SK-N-MC (cell line): ENCODE measurements at places on chromosomes 3 and 15.

- DNase-seq = no peak
Measured at GRCh38 chr3:120823156-120823555, 80.6 kb downstream of the GTF2E1 start.

DNA sequence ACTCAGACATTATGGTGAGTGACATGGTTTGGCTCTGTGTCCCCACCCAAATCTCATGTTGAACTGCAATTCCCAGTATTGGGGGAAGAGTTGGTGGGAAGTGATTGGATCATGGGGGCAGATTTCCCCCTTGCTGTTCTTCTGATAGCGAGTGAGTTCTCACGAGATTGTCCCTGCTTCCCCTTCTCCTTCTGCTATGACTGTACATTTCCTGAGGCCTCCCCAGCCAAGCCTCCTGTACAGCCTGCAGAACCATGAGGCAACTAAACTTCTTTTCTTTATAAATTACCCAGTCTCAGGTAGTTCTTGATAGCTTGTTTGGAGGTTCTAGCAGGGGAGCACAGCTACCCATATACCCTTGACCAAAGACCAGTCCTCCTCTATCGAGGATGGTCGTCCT, 45.9 kb downstream of the ADAM10 start:
- DNase-seq = no peak

DNA sequence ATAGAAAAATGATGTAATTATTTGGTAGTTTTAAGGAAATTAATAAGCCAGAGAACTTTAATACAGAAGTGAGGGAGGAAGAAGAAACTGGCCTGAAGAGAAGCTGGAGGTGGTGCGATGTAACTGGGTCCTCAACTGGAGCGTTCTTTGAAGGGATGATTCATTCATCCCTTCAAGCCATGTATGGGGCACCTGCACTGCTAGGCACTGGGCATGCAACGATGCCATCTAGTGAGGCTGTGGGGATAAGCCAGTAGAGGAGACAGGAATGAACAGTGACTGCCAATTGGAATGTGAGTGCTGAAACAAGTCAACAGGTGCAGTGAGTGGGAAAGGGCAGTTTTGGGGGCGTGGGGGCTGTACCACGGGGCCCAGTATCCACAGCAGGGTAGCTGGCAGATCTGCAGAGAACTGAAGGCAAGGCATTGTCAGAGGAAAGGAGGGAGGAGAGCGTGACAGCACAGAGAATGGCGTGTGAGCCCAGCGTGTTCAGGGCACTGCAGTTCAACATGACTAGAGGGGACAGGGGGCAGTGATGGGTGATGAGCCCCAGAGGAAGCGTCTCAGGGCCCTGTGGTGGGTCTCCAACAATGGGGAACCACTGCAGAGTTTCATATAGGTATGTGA, 3.8 kb upstream of the KIF23 start:
- DNase-seq = no peak

DNA sequence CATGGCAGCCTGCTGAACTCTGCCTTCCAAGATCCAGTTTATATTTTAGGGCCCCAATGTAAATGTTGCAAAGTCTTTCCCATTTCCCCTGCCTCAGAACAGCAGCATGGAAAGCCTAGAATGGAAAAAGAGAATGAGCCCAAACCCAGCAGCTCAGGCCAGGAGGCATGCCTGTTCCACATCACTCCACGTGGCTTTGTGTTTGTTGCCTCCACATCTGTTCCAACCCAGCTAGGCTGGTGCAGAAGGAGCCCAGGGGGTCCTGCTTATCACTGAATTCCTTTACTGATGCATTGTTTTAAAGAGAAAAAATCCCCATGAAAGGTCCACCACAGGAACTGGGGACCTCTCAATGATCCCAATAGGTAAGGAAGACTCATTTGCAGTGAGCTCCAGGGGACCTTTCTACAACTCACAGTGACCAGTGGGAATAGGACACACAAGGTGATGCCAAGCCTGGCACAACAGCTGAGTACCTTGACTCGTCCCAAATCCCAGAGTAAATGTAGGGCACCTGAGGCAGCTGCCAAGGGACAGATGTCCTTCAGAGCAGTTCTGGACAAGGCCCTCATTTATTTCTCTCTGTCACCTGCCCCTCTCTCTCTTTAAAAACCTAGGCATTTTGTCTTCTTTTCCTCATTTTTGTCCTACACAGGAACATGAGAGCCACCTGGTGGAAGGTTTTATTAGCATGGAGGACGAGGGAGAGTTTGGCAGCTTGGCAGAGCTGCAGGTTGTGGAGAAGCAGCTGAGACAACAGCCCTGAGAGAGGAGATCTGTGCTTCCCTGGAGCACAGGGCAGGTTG, 41.7 kb upstream of the ADAMTS17 start:
- DNase-seq = no peak

GRCh38 chr3:149967086-149967685, 3.5 kb downstream of the PFN2 start:
- DNase-seq = no peak

- no peak for DNase-seq
Measured at GRCh38 chr15:83716605-83717004, 62.7 kb downstream of the ADAMTSL3 start.

- DNase-seq = no peak
Measured at GRCh38 chr15:75785771-75786574, 57.3 kb upstream of the UBE2Q2 start.

DNA sequence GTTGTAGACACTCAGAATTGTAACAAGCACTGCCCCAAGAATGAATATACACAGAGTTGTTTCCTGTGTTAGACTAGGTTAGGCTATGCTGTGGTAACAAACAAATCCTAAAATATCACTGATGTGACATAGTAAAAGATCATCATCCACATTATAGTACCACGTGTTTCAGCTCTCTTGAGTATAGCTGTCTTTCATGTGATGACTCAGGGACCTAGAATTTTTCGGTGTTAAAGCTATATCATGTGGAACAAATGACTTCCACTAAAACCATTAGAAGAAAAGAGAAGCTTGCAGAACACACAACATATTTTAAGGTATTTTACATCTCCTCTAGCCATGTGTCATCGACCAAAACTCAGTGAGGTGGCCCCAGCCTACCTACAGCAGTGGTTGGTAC, 307.9 kb upstream of the RBMS3 start:
- DNase-seq = no peak
